ENCODE measurements at places on chromosomes 3 and 15.

DNA sequence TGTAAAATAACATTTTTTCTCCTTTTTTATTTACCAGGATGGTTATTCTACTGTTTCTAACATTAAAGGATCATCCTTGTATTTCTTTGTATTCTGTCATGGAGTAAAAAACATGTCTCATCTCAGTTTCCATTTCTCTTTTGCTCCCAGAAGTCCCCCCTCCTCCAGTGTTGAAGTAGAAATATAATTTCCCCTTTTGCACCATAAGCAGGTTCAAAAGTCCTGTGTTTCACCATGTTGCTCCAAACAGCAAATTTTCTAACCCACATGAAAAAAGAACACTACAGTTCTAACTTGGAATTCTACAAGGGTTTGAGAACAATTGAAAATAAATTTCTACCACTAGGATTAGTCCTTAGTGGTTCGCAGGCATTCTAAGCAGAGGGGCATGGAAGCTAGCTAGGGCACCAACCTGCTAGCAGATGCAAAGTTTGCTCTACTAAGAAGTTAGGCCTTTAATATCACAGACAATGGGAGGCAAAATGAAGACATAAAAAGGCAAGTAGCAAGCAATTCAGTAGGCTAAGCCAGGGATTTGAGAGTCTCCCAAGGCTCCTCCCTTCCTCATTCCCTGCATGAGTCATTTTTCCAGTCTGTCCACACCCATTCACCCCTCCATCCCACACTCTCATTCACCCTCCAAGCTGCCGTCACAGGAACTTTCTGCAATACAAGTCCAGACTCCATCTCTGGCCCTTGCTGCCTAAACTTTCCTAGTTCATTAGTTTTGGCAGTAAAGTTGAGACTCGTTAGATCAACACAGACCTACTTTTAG lies 2.3 kb upstream of the MBNL1 start:
- no peak for DNase-seq

- DNase-seq, result no peak
Measured at GRCh38 chr15:99472416-99473145, 93.2 kb upstream of the MEF2A start.

DNA sequence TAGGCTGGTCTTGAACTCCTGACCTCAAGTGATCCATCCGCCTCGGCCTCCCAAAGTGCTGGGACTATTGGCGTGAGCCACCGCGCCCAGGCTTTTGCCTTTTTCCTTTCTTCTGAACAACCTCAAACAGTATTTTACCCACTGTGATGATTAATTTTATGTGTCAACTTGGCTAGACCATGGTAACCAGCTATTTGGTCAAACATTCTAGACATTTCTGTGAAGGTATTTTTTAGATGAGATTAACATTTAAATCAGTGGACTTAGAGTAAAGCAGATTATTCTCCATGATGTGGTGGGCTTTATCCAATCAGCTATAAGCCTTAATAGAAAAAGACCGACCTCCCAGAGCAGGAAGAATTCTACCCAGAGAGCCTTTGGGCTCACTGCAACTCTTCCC lies 6.0 kb downstream of the SPATA12 start:
- no peak for DNase-seq

- DNase-seq, result no peak
Measured at GRCh38 chr3:104291437-104291851, 1075.3 kb upstream of the ALCAM start.

DNA sequence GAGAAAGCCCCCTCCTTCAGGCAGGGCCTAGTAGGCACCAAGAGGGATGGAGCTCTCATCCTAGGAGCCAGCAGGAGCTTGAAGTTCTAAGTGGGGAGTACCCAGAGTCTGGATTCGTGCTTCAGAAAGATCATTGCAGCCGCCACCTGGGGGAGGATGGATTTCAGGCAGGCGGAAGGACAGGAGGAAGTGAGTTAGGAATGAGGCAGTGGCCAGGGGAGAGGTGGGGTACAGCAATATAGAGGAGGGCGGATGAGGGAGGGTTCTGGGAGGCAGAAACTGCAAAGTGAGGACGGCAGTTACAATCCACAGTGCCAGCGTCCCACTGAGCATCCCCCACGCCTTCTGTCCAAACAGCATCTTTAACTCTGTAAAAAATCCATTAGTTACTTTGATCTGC lies 65.2 kb upstream of the LINGO1 start:
- DNase-seq, result no peak

DNA sequence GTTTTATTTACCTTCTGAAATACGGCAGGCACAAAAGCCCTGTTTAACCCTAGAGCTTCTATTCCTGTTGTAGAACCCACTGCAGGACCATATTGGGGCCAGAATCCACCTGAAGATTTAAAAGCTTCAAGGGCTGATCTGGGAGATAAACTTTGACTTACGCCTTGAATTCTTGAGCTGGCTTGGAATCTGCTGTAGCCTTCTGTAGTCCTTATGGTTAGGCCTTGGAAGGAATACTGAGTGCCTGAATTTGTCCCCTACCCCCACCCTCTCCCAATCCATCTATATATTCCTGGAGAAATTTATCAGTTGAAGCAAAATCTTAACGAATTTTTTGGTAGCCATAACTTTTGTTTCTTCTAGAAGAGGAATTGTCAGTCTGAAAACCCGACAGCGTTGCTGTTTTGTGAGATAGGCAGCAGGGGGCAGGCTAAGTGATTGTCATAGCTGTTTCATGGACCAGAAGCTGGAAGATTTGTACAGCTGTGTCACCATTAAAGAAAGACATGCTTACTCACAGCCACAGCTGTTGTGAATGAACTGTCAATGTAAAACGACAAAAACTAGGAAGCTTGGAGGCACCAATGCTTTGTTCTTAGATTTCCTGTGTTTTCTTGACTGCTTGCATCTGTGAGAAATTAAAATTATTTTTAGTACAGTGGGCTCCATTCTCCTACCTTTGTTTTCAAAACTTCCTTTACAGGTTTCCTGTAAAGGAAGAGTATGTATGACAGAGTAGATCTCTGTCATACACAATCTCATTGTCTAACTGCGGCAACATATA lies 12.8 kb downstream of the LXN start:
- DNase-seq, result peak; percentile 72

DNA sequence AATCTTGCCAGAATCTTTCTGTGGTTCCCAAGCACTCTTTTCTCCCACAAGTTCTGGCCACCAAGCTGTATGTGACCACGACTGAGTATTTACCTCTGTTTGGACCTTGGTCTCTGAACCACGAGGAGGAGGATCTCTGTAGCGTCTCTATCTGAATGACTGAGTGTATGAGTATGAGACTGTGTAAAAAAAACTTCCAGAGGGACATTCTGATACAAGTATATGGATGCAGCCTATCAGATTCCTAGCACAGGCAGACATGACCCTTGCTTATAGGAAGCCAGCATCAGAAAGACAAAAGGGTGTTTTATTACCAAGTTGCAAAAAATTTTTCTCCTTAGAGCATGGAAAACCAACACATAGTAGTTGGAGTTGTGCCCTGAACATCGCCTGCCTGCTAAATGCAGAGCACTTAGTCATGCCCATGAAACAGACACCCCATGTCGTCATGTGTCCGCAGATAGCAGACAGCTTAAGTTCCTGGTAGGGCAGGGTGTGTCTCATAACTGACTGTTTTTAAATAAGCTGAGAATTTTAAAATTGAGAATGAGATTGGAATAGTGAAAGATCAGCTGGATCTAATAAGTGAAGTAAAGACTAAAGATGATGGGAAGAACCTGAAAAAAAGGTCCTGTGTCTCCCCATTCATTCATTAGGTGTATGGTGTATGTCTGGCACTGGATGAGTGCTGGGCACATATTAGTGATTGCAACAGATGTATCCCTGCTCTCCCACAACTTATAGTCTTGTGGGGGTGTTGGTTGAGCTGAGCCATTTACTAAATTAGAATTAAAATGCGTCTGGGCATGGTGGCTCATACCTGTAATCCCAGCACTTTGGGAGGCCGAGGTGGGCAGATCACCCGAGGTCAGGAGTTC lies 30.9 kb downstream of the DAG1 start:
- DNase-seq, result peak; percentile 15

- peak; percentile 91 for DNase-seq
Measured at GRCh38 chr3:101936419-101937356, 87.4 kb downstream of the NFKBIZ start.

DNA sequence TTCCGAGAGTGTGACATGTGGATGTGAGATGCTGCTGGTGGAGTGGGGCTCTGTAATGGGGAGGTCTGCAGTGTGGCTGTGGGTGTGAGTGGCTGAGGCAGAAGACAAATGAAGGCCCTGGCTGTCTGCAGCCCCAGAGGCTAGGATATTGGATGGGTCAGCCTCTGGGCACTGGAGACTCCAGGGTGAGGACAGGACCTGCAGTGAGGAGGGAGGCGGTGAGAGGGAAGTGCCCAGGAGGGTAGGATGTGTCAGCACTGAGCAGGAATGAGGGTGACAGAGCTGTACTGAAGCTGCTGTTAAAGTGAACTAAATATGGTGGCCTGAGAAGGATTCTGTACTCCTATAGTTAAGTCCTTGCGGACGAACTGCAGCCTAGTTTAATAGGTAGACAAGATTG lies 27.3 kb upstream of the PXYLP1 start:
- DNase-seq, result no peak

- DNase-seq, result no peak
Measured at GRCh38 chr3:112904786-112905185, 58.1 kb upstream of the CD200R1L start.

- DNase-seq, result no peak
Measured at GRCh38 chr3:131880948-131881347, 153.9 kb downstream of the CPNE4 start.

- no peak for DNase-seq
Measured at GRCh38 chr3:62863648-62864047, 11.6 kb downstream of the CADPS start.

DNA sequence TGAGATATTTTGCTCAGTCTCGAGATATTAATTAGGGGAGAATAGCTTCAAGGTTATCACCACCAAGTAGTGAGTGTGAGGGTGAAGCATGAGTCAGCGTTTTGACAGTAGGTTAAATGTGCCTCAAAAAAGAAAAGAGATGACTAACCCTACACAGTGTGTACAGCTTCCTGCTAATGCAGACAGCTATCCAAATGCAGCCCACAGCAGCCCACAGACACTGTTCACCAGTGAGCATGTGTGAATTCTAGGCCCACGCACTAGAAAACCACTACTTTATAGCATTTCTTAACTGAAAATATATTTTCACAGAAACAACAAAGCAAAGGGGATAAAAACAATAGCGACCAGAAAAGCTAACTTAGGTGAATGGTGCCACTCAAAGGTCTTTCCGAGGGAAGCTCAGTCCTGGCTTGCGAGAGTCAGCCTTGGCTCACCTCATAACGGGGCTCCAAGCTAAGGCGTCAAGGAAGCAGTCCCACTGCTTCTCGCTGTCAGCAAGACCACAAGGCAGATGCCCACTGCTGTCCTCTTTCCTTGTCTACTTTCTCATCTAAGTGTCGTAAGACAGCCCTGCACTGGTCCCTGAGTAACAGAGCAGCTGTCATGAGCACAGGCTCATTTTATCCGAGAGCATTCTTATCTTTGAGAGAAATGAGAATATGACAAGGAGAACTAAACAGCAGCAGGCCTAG lies 47.6 kb downstream of the TXNRD3 start:
- DNase-seq, result peak; percentile 80

GRCh38 chr3:124671106-124671505 lies 59.1 kb upstream of the UMPS start:
- DNase-seq, result peak; percentile 18

DNA sequence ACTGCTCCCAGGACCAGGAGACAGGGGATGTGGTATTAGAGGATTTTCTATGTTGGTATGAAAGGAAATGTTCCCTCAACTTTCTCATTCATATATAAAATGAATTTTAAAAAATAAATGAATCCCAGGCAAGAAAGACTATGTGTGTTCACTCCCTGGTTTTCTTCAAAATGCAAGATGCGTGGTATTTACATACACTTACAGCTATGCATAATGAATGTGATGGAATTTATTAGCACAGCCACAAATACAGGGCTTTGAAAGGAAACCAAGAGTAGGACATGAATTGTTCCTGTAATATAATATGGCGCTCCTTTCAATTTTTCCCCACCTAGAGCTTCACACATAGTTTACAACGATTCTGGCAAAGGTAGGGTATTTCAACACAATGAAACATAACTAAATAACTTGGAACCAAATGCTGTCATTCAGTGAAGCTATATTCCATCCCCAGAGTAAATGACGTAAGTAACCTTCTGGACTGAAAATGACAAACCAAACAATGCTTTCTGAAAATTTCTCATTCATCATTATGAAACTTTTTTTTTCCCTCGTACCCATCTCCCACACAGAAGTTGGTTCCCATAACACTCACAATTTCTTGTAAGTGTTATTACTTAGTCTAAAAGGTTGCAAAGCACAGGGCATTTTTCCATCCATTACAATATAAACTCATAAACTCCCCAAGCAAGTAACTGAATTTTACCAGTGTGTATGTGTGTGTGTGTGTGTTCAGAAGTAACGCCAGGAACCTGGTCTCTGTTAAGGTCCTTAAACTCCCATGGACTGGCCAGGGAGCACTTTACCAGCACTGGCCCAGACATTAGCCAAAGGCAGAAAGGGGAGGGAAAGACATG lies 41.8 kb downstream of the CBLB start:
- peak; percentile 77 for DNase-seq

GRCh38 chr15:99454941-99455788 lies 110.6 kb upstream of the MEF2A start:
- DNase-seq, result no peak

DNA sequence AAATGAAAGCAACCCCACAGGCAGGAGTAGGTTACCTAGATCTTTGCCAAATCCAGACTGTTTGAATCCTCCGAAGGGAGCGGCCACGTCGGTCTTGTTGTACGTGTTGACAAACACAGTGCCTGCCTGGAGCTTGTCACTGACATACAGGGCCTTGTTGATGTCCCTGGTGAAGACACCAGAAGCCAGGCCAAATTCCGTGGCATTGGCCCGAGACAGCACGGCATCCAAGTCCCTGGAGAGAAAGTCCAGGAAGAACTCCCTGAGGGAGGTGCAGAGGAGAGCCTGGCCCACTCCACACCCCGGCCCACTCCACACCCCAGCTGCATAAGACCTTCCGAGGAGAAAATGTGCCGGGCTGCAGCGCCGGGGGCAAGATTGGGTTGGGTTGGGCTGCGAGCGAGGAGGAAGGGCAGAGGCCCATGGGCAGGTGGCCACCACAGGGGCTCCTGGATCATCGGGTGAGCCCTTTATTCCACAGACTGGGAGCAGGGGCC lies 21.8 kb upstream of the SLC41A3 start:
- no peak for DNase-seq

- no peak for DNase-seq
Measured at GRCh38 chr15:69919816-69920215, 177.9 kb downstream of the TLE3 start.

GRCh38 chr15:60735559-60736047 lies 256.7 kb upstream of the ICE2 start:
- no peak for DNase-seq

- DNase-seq, result no peak
Measured at GRCh38 chr3:139302801-139303113, 41.1 kb upstream of the MRPS22 start.

- DNase-seq, result no peak
Measured at GRCh38 chr3:174398761-174399160, 460.4 kb upstream of the NAALADL2 start.

All from activated CD4-positive, alpha-beta T cell treated with anti-CD3 and anti-CD28 coated beads, Interleukin-10, Interleukin-2, amounts not matched to agents 100 ng/mL and 50 ng/mL, durations not matched to agents 16 hours and 8 hours (primary cell).